ENCODE measurements at places on chromosomes 4 and X. TPM values are rescaled to one million over a fixed set of nuclear protein-coding genes. Genes with fewer than 3 reads are reported as not detected.

Gene TCEANC
- total RNA-seq: 2.9 TPM

Gene BEX5
- 10.6 TPM for total RNA-seq

Gene PLP1
- 0.07 TPM for total RNA-seq

Gene MPP1
- 22.5 TPM for total RNA-seq

Gene IL13RA2
- not detected for total RNA-seq

DNA sequence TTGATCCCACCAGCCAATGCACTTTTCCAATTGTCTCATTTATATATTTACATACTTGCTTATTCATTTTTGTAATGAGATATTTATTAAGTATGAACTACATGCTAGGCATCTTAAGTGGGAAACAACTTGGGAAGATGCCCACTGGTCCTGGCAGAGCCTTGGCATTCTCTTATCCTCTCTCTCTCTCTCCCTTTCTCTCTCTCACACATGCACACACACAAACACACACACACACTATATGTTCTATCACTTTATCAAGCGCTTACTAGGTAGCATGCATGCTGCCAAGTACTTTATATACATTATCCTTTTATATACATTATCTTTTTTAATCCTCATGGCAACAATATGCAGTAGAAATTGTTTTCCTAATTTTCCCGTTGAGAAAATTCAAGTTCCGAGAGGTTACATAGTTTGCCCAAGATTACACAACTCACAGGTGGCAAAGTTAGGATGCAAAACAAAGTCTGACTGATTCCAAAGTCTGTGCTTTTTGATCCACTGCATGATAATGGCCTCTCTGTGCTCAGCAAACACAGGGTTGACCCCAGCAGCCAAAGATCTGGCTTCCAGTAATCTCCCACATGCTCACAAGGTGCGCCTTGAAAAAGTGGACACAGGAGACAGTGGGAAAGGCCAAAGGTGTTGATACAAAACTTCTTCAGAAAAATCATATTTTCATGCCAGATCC is 173.1 kb upstream of the KLF3 start:
- no peak for DNase-seq
- H3K36me3 ChIP-seq: no peaks in the 10 kb centered on the region
- no peaks in the 10 kb centered on the region for H3K4me1 ChIP-seq

DNA sequence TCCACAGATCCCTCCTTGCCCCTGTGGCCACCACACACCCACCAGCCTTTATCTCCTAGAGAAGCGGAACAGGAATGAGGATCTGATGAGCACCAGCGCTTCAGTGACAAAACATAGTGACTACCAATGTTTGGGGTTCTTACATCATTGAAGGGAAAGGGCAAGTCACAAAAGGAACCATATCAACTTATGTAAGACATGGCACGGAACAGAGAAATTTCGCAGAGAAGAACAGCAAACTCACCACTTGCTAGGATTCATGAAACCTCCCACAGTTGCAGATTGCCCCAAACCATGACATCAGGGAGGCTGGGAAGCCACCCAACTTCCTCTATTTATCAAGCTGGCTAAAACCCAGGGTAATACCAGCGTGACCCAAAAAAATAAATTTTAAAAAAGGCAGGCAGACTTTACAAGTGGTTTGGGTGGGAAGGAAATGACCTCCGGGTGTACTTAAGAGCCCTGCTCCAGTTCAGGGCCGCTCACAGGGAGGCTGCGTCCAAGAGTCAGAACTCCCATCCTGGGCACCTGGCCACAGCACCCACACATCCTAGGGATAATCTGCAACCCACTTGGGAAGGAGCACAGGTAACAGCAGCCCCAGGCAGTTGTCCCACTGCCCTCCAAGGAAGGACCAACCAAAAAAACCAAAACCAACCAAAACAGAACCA is 36.0 kb downstream of the ADGRG2 start:
- DNase-seq: no peak
- no peaks in the 10 kb centered on the region for H3K36me3 ChIP-seq
- H3K4me3 ChIP-seq: no peak overlapping the region

DNA sequence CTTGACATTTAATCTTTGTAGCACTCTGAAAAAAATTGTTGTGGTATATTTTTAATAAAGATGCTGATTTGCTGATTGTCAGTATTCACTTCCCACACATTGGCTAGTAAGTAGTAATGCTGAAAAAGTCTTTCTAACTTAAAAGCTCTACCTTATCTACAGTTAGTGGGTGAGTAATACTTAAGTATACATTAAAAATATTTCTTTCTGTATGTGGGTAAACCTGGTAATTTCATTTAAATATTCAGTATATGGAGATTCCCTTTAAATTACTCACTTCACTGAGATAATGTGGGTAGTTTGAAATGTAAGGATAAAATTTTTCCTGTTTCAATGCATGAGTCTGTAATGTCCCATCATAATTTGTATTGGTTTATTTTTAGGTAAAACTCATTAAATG is 5.6 kb downstream of the TMEM33 start:
- H3K4me1 ChIP-seq: peaks cover 7% of the 10 kb centered on the region
- peaks cover 33% of the 10 kb centered on the region for H3K36me3 ChIP-seq
- no peaks in the 10 kb centered on the region for H3K27me3 ChIP-seq
- no peak overlapping the region for H3K4me3 ChIP-seq
- no peak overlapping the region for H3K27ac ChIP-seq

DNA sequence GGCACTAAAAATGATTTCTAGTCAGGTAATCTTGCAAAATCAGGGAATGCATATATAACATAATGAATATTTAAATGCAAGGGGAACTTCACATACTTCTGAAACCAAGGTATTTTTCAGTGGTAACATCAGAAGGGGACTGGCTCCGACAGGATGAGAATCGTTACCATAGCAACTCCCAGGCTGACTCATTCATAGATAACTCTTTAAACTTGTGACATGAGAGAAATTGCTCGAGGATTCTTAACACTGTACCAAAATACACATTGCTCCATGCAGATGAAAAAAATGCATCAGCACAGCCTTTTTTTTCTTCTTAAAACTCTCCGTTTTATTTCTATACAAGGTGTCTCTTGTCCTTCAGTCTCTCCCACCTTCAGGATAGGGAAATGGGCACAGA is 114.3 kb downstream of the GABRB1 start:
- H3K27me3 ChIP-seq: no peaks in the 10 kb centered on the region
- no peaks in the 10 kb centered on the region for H3K4me1 ChIP-seq
- no peak overlapping the region for H3K27ac ChIP-seq
- no peak overlapping the region for H3K4me3 ChIP-seq
- DNase-seq: no peak

GRCh38 chr4:39616651-39617050 is 22.0 kb downstream of the SMIM14 start:
- peak; percentile 51 for DNase-seq
- no peaks in the 10 kb centered on the region for H3K27me3 ChIP-seq
- H3K36me3 ChIP-seq: no peaks in the 10 kb centered on the region
- peaks cover 15% of the 10 kb centered on the region for H3K4me1 ChIP-seq
- H3K27ac ChIP-seq: no peak overlapping the region

DNA sequence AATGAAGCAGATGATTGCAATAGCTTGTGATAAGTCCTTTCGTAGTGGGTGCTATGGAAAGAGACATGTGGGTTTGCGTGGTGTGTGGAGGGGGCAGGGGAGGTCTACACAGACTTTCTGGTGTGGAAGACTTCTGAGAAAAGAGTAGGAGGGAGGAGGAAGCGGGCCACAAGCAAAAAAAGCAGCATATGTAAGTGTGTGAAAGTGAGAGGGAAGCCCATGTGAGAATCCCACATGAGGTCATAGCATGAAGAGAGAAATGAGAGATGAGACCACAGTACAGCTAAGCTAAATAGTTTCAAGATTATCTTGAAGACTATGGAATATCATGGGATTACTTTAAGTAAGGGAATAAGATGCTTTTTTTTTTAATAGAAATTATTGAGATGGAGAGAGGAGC is 2039.9 kb upstream of the TENM3 start:
- DNase-seq: no peak
- no peak overlapping the region for H3K27ac ChIP-seq
- no peaks in the 10 kb centered on the region for H3K27me3 ChIP-seq
- no peak overlapping the region for H3K4me3 ChIP-seq
- H3K4me1 ChIP-seq: no peaks in the 10 kb centered on the region
- no peaks in the 10 kb centered on the region for H3K36me3 ChIP-seq

DNA sequence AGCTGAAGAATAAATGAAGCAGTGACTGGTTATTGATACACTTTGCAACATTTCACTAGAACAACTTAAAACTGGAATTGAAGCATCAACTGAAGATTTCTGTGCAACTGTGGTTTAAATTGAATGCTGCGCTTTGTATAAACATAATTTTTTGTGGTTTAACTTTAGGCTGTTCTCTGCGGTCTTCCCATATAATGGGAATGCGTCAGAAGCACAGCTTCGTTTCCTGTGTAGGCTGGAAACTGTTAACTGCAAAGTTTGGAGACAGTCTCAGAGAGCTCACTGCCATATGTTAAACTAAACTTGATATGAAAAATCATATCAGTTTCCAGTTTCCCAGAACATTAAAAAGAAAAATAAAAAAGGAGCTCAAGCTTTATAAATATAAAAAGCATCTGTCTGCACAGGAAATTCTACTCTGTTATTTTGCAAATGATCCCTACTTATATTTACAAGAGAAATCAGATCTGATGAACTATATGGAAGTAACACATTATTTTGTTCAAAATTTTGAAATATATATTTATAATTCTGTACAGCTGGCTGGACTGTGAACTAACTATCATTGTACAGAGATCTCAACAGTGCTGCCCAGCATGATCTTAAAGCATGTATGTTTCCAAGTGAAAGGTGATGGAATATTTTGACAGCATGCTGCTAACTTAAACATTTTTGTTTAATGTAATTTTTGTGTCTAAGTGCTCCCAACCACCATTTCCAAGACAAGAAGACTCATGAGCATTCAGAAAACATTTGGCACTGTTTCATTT is 139.9 kb downstream of the NDST3 start:
- H3K27ac ChIP-seq: no peak overlapping the region
- H3K4me1 ChIP-seq: peaks cover 17% of the 10 kb centered on the region
- H3K4me3 ChIP-seq: no peak overlapping the region
- DNase-seq: no peak
- H3K36me3 ChIP-seq: no peaks in the 10 kb centered on the region
- no peaks in the 10 kb centered on the region for H3K27me3 ChIP-seq

GRCh38 chr4:32826169-32826568 is 2106.0 kb downstream of the PCDH7 start:
- no peak overlapping the region for H3K27ac ChIP-seq
- no peaks in the 10 kb centered on the region for H3K36me3 ChIP-seq
- H3K27me3 ChIP-seq: no peaks in the 10 kb centered on the region
- no peaks in the 10 kb centered on the region for H3K4me1 ChIP-seq
- no peak for DNase-seq

DNA sequence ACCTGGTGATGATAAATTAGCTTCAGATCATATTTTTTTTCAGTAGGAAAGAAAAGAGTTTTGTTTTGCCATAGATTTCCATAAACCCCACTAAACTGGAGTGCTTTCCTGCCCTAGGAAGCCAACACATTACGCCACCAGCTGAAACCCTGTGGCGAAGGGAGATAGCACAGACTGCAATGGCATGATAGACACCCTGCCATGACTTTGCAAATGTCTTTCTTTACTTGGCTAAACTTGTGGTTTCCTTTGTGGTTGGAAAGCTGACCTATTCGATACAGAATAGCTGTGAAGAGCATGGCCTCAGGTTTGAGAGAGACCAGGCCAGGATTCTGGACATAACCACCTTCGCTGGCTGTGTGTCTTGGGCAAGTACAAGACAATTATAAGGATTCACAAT is 19.1 kb downstream of the MFAP3L start:
- H3K27me3 ChIP-seq: no peaks in the 10 kb centered on the region
- DNase-seq: no peak
- H3K36me3 ChIP-seq: no peaks in the 10 kb centered on the region
- H3K27ac ChIP-seq: no peak overlapping the region
- no peak overlapping the region for H3K4me3 ChIP-seq

GRCh38 chrX:130857207-130857606 is 45.8 kb downstream of the ENOX2 start:
- peaks cover 7% of the 10 kb centered on the region for H3K4me1 ChIP-seq
- H3K4me3 ChIP-seq: no peak overlapping the region
- H3K27me3 ChIP-seq: no peaks in the 10 kb centered on the region
- H3K36me3 ChIP-seq: no peaks in the 10 kb centered on the region
- DNase-seq: no peak

DNA sequence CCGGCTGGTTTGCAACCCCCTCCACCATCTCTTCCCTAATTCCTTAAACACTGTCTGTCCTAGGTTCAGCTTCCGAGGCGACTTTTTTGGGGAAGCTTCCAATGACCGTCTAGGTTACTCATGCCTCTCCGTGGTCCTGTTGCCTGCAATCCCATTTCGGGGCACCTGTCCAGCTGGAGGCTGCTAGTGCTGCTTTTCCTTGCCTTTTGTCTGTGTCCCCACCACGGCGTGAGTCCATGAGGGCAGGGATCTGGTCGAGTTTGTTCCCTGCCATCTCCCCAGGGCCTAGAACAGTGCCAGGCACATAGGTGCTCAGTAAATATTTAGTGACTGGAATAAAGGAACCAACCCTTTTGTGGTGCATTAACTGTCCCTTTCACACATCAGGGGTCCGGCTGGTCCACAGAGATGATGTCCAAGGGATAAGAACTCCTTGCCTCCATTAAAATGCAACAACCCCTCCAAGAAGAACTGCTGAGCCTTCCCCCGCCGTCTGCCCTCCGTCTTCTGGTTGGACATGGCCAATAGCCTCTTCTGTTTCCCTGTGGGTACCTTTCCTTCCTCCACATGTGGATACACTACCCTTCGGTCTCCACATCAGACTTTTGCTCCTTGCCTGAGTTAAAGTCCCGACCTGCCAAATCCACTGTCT is 5.7 kb upstream of the SORCS2 start:
- no peak for DNase-seq
- H3K27ac ChIP-seq: no peak overlapping the region
- no peaks in the 10 kb centered on the region for H3K4me1 ChIP-seq
- no peaks in the 10 kb centered on the region for H3K36me3 ChIP-seq

GRCh38 chr4:26863512-26863911 is 2.9 kb downstream of the STIM2 start:
- no peak overlapping the region for H3K27ac ChIP-seq
- no peak for DNase-seq
- peaks cover 43% of the 10 kb centered on the region for H3K4me1 ChIP-seq
- no peaks in the 10 kb centered on the region for H3K27me3 ChIP-seq

DNA sequence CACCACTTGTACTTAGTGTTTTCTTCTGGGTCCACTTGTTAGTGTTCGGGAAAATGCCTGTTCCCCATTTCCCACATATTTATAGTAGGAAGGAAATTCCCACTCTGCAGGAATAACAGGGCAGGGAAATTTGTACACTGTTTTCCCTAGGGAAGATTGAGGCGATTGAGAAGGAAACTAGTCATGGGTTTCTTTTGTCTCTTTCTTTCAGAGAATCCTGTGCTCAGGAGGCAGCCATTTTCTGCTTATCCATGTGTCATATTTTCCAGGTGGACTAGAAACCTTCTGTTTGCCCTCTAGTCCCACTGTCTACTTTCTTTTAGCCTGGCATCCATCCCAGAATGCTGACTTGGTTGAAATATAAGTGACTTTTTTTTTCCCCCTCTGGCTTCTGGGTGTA is 299.1 kb upstream of the ANKRD50 start:
- H3K27me3 ChIP-seq: no peaks in the 10 kb centered on the region
- no peak overlapping the region for H3K4me3 ChIP-seq
- no peak overlapping the region for H3K27ac ChIP-seq
- H3K4me1 ChIP-seq: peaks cover 3% of the 10 kb centered on the region

Measured in cardiac muscle cell (in vitro differentiated cells and primary cell).